Vagina (tissue), 2 donors: ENCODE measurements at places on chromosomes 5 and 9.

DNA sequence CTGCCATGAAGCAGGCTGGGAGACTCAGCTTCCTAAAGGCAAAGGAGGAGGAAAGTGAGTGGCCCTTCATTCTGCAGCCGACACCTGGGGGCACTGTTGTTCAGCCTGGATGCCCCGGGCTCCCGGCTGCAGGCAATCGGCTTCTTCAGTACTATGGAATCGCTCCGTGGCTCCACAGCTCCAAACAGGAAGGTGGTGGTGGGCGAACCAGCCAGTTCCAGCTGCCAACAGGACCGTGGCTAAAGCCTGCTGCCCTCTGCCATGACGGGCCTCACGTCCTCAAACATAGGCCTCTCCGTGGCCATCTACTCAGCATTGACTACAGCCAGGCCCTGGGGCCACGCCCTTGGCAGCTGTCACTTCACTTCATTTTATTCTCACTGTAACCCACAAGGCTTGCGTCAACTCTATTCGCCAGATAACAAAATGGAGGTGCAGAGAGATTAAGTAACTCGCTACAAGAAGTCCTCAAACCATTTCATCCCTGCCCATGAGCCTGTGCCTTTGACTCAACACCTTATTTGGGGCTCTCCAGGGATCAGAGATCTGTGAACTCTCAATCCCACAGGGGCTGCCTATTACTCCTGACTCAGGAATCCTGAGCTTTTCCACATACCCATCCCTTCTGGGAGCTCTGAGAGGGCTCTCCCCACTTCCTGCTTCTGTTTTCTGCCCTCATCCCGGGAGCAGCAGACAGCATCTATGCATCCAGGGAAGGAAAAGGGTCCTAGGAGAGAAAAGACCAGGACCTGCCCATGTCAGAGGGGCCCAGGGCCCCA lies 38.0 kb downstream of the PAX5 start:
- H3K27ac ChIP-seq = no peak overlapping the region
- H3K36me3 ChIP-seq = no peaks in the 10 kb centered on the region
- no peaks in the 10 kb centered on the region for H3K27me3 ChIP-seq
- no peak for DNase-seq

GRCh38 chr9:125428060-125428901 lies 166.7 kb downstream of the GAPVD1 start:
- H3K27ac ChIP-seq = no peak overlapping the region
- peaks cover 10% of the 10 kb centered on the region for H3K4me1 ChIP-seq

- no peaks in the 10 kb centered on the region for H3K36me3 ChIP-seq
- H3K27ac ChIP-seq = no peak overlapping the region
- no peak for DNase-seq
- no peaks in the 10 kb centered on the region for H3K4me1 ChIP-seq
- no peaks in the 10 kb centered on the region for H3K27me3 ChIP-seq
- H3K4me3 ChIP-seq = no peak overlapping the region
Observed at GRCh38 chr9:86521977-86522376, 167.8 kb upstream of the TUT7 start.

GRCh38 chr9:109735801-109736200 lies 44.2 kb upstream of the PALM2AKAP2 start:
- H3K27me3 ChIP-seq = no peaks in the 10 kb centered on the region
- no peaks in the 10 kb centered on the region for H3K4me1 ChIP-seq
- no peaks in the 10 kb centered on the region for H3K36me3 ChIP-seq
- H3K4me3 ChIP-seq = no peak overlapping the region
- no peak overlapping the region for H3K27ac ChIP-seq

DNA sequence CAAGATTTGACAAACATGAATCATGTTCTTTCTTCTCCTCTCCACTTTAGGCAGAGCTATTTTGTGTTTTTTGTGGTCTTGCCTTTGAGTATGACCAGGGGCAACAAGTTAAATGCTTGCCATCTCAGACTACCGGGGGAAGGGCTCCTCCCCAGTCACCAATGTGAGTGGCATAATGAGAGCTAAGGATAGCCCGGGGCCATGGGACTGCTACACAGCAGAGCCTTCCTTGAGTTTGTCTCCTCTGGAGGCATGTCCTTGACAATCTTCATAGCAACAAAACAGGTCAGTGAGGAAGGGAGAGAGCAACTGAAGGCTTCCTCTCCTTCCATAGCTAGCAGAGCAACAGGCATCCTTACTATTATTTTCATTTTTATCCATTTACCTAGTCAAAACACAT lies 299.3 kb downstream of the ENC1 start:
- H3K27me3 ChIP-seq = no peaks in the 10 kb centered on the region
- no peak overlapping the region for H3K27ac ChIP-seq
- H3K4me3 ChIP-seq = no peak overlapping the region
- H3K36me3 ChIP-seq = no peaks in the 10 kb centered on the region

DNA sequence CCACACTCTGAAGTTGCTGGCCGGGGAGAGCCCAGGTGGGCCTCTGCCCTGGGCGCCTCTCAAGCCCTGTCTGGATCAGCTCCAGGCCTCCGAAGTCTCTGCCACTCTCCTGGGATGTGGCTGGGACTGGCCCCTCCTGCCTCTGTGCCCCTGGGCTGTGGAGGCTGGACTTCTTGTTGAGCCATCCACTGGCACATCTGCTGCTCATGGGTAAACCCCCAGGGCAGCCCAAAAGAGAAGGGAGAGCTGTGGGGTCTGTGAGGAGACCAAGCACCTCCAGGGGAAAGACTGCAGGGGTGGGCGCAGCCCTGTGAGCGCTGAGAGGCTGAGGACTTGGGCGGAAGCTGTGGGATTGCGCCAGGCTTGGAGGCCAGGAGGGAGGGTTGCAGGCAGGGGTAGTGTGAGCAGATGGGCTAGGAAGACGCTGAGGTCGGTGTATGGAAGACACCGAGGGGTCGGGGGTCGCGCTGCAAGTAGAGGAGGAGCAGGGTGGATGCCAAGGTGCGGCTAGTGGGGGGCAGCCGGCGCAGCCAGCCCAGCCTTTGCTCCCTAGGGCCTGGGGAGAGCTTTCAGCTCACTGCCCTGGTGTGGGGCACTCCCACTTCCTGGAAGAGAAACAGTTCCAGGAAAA lies 118.1 kb downstream of the WNK2 start:
- no peaks in the 10 kb centered on the region for H3K36me3 ChIP-seq
- H3K27ac ChIP-seq = no peak overlapping the region
- H3K27me3 ChIP-seq = no peaks in the 10 kb centered on the region
- no peaks in the 10 kb centered on the region for H3K4me1 ChIP-seq
- H3K4me3 ChIP-seq = no peak overlapping the region
- peak; percentile 70 for DNase-seq

DNA sequence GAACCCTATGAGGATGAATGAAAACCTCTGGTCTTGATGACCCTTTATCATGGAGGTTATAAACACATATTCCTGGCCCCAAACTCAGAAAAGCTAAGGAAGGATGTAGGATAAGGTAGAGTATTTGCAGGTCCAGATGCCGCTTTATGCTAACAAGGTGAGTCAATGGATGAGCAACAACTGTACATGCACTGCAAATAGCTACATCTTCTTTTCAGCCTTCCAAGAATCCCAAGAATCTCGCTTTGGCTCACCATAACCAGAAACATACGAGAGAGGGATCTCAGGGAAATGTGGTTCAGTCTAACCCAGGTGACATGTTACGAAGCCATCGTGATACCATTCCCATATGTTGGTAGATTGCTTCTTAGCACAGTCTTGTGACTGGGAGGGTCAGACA lies 152.3 kb upstream of the ANKH start:
- no peaks in the 10 kb centered on the region for H3K36me3 ChIP-seq
- H3K4me1 ChIP-seq = no peaks in the 10 kb centered on the region
- H3K27me3 ChIP-seq = no peaks in the 10 kb centered on the region
- no peak overlapping the region for H3K27ac ChIP-seq
- no peak for DNase-seq

GRCh38 chr5:55511010-55511409 lies 23.8 kb downstream of the PLPP1 start:
- H3K36me3 ChIP-seq = no peaks in the 10 kb centered on the region
- H3K27me3 ChIP-seq = no peaks in the 10 kb centered on the region
- no peak overlapping the region for H3K4me3 ChIP-seq
- DNase-seq = no peak
- no peak overlapping the region for H3K27ac ChIP-seq
- peaks cover 62% of the 10 kb centered on the region for H3K4me1 ChIP-seq

DNA sequence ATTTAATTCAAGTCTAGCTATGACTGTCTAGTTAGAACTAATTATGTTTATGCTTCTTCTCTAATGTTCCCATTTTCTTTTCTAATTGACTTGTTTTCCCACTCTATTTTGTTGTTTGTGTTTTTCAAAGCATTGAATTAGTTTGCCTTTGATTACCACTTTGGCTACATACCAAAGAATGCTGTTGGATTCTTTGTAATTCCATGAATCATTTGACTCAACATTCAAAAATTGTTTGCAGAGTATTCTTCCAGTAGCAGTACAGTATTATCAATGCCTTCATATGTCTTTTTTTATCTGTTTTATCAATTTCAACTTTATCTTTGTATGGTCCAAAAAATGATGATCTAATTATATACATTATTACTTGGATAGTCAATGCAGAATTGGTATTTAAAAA lies 288.7 kb downstream of the RFX3 start:
- no peaks in the 10 kb centered on the region for H3K4me1 ChIP-seq
- no peaks in the 10 kb centered on the region for H3K27me3 ChIP-seq
- no peaks in the 10 kb centered on the region for H3K36me3 ChIP-seq
- H3K4me3 ChIP-seq = no peak overlapping the region
- DNase-seq = no peak
- no peak overlapping the region for H3K27ac ChIP-seq

DNA sequence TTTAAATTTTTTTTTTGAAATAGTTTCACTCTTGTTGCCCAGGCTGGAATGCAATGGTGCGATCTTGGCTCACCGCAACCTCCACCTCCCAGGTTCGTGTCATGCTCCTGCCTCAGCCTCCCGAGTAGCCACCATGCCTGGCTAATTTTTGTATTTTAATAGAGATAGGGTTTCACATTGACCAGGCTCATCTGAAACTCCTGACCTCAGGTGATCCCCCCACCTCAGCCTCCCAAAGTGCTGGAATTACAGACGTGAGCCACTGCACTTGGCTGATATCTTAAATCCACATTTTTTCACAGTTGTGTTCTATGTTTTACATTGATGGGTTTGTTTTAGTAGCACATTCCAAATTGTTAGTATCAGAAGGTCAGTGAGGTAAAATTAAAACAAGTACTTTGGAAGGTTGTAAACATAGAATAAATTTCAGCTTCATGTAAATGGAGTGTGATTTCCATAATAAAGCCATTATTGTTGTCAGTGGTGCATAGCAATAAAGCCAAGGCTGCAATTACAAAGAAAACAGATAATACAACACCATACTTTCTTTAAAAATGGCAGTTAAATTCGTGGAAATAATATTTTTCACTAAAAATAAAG lies 287.2 kb downstream of the ARRDC3 start:
- H3K27me3 ChIP-seq = no peaks in the 10 kb centered on the region
- no peak overlapping the region for H3K27ac ChIP-seq
- H3K36me3 ChIP-seq = no peaks in the 10 kb centered on the region
- H3K4me1 ChIP-seq = no peaks in the 10 kb centered on the region

GRCh38 chr9:15136646-15137045 lies 170.4 kb downstream of the TTC39B start:
- H3K4me1 ChIP-seq = no peaks in the 10 kb centered on the region
- H3K4me3 ChIP-seq = no peak overlapping the region
- H3K27ac ChIP-seq = no peak overlapping the region
- H3K36me3 ChIP-seq = no peaks in the 10 kb centered on the region
- no peak for DNase-seq
- H3K27me3 ChIP-seq = no peaks in the 10 kb centered on the region

- no peaks in the 10 kb centered on the region for H3K4me1 ChIP-seq
- no peaks in the 10 kb centered on the region for H3K27me3 ChIP-seq
- H3K36me3 ChIP-seq = peaks cover 2% of the 10 kb centered on the region
- H3K4me3 ChIP-seq = no peak overlapping the region
Observed at GRCh38 chr9:99244344-99245260, 22.5 kb downstream of the SEC61B start.

DNA sequence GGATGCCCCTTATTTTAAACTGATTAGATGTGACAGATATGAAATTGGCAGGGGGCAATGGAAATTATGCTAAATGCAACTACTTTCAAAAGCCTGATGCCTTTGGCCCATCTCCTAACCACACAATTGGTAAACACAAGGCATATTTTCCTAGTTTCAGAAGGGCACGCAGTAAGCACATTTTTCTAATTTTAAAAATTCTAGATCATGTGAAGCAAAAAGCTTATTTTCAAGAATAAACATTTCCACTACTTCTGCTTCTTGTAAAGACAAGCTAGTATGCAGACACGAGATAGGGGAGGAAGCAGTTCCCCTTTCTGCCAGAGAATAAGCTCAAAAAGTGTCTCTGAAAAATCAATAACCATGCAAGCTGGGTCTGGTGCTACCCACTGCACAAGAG lies 67.7 kb downstream of the ABCA1 start:
- H3K4me3 ChIP-seq = no peak overlapping the region
- H3K4me1 ChIP-seq = peaks cover 86% of the 10 kb centered on the region
- H3K27me3 ChIP-seq = no peaks in the 10 kb centered on the region

DNA sequence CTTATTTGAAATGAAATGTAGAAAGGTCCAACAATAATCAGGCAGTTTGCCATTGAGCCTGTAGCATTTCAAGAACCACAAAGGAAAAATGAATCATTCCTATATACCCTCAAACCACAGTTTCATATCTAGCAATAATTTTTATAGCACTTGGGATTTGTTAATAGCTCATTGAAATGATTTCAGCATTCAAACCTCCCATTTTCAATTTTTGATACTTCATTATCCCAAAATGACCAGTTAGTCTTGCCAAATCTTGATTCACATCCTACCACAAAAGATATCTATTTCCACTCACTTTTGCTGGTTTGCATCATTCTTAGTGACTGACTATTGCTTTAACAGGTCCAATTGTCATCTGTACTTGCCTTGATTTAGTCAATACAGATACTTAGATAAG lies 790.1 kb downstream of the TLE1 start:
- no peak for DNase-seq
- H3K4me3 ChIP-seq = no peak overlapping the region
- no peak overlapping the region for H3K27ac ChIP-seq
- no peaks in the 10 kb centered on the region for H3K4me1 ChIP-seq

DNA sequence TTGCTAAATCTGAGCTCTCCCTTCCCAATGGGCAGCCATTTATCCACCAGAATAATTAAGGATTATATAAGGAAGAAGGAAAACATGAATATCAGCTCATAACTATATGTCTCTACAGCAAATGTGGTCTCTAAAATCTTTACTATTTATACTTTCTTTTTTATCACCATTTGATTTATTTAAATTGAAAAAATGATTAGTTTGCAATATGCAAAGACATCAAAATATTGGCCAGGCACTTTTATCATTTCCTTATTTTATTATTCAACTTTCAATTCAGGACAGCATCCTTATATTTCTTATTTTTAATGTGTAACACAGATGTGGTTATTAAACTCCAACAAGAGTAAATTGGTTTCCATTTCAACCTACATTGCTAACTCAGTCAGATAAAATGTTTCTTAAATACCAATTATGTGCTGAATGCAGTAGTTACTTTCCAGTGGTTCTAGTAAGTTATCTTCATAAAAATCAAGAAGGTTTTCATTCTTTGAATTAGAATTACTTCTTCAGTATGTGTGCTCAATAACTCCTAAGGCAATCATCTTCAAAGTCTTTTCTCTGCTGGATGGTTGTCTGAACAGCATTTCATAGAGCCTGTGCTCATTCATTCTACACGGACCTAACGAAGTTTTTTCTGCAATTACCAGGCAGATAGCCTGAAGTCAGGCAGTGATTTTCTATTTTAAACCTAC lies 1148.0 kb downstream of the CDH12 start:
- H3K4me1 ChIP-seq = no peaks in the 10 kb centered on the region
- no peak overlapping the region for H3K27ac ChIP-seq
- no peak for DNase-seq
- no peaks in the 10 kb centered on the region for H3K27me3 ChIP-seq
- no peaks in the 10 kb centered on the region for H3K36me3 ChIP-seq

- H3K4me3 ChIP-seq = no peak overlapping the region
- DNase-seq = no peak
- no peaks in the 10 kb centered on the region for H3K27me3 ChIP-seq
- no peak overlapping the region for H3K27ac ChIP-seq
- H3K4me1 ChIP-seq = no peaks in the 10 kb centered on the region
- H3K36me3 ChIP-seq = no peaks in the 10 kb centered on the region
Observed at GRCh38 chr5:13660072-13660471, 284.4 kb downstream of the DNAH5 start.
